OCI-LY7 (cell line): ENCODE measurements at places on chromosomes 5 and 9.
A peak's percentile ranks its signal among the peaks of the same experiment; 100 is the strongest.

GRCh38 chr9:132068605-132069004 is 11.1 kb downstream of the MED27 start:
- no peak for DNase-seq

GRCh38 chr9:23255346-23255745 is 570.7 kb downstream of the ELAVL2 start:
- DNase-seq = no peak

- DNase-seq = no peak
These were observed 1.6 kb upstream of the SEC16A start for GRCh38 chr9:136484153-136485048.

DNA sequence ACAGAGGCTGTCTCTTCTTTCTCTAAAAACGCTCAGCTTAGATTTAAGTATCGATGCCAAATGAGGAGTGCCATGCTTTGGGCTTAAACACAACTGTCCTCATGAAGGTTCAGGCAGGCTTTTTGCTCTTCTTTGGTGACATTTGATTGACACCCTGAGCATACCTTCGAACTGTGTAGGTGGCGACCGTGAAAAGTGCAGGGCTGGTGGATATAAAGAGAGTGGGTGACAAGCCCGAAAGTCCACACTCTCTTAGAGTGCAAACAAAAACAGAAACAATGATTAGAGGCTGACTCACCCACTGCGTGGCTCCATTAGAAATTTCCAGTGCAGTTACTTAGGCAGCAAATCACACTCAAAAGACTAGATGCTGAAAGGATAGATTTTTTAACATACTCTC is 141.7 kb downstream of the SYK start:
- no peak for DNase-seq

DNA sequence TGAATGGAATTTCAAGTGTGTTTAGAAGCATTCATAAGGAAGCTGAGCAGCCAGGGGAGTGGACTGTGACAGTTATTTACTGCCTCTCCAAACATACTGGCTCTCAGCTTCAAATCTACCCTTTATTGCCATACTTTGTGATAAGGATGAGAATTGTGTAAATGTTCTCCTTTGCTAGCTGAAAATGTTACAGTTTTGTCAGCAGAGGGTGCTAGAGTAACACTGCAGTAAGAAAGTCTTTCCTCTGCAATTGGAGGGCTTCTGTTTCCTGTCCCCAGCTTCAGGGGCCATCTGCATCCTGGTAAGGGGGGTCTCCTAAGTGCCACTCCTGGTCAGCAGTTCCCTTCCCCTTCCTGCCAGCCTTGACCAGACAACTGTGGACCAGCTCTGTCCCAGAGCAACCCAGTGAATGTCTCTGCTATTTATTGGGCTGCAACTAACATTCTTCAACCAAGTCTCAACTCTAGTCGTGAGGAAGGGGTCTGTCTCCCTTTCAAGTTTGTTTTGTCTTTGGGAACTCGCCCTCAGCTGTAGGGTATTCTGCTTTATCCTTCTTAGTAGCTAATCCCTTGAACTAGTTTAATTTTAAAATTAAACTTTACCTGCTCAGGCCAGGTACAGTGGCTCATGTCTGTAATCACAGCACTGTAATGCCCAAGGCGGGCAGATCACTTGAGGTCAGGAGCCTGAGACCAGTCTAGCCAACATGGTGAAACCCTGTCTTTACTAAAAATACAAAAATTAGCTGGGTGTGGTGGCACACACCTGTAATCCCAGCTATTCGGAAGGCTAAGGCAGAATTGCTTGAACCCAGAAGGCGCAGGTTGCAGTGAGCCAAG is 45.3 kb downstream of the RAPGEF6 start:
- peak; percentile 71 for DNase-seq

DNA sequence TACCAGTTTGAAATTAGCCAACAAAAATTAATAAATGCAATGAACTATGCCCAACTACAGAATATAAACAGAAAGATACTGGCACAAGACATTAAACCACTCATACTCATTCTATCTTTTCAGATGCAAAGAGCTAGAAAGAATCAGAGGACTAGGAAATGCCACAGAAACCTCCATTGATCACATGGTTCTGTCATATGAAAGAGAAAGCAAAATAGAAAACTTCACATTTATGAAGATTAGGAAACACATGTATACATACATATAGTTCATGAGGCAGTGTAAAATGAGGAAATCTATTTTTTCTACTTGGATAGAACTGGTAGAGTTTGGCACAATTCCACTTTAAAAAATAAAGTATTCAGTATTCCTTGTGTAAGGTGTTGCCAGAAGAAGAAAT is 275.1 kb upstream of the PTGER4 start:
- no peak for DNase-seq

GRCh38 chr9:105132606-105133005 is 111.8 kb upstream of the SLC44A1 start:
- no peak for DNase-seq

GRCh38 chr5:1158647-1159340 is 42.6 kb upstream of the SLC6A19 start:
- DNase-seq = no peak

- DNase-seq = no peak
These were observed 15.7 kb upstream of the STARD4 start for GRCh38 chr5:111528056-111528455.

DNA sequence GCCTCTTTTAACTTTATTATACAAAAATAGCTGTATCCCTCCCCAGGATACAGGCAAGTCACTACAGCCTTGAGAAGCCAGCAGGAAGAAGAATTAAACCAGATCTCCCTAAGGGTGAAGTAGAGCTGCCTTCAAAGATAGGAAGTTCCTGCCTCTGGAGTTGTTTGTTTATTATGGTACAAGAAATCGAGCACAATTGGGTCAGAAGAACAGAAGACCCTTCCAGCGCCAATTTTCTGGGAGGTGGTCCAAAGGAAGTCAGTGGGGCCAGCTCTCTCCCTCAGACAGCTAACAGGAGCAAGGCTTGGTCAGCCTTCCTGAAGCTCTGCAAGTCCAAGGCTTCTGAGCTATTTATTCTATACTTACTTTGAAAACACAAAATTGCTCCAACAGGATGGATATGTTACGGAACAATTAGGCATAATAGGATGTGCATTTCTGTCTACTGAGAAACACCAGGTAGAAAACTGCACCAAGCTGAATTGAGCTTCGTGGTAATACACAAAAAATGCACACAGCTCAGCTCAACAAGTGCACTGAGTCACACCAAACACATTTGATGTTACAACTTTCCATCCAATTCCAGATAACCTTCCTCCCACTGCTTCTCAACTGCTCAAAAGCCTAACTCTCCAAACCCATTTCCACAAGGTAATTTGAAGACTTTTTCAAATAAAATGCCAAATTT is 16.0 kb downstream of the SERINC5 start:
- no peak for DNase-seq

DNA sequence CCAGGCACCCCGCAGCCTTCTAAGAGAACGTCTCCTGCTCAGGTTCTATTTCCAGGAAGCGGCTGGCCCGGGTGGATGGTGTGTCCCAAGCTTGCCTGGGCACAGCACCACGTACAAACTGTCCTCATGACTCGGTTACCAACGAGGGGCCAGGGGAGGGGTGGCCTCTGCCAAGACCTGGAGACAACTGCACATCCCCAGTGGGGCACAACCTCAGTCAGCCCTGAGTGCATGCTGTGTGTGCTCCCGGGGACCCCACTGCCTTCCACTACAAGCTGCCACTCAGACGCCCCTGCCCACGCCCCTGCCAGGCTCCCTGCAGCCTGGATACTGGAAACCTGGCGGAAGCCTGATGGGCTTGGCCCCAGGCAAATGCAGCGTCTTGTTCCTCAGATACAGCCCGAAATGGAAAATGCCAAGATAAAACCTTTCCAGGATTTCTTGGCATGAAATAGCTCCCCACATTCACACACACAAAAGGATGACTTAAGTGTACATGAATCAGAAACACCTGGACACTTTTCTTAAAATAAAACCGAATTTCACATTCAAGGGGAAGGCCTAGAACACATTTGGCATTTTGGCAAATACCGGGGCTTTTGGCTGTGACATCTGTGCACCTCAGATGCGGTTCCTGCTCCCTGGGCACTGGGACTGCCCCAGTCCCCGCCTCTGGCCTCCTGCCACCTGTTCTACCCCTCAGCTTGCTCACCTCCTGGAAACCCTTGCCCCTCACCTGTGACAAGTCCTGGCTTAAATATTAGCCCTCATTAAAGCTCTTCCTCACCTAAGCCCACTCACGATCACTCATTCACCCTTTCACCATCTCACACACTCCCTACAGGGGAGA is 62.5 kb downstream of the COL23A1 start:
- no peak for DNase-seq

- no peak for DNase-seq
These were observed 38.4 kb upstream of the RXRA start for GRCh38 chr9:134287591-134288491.

- DNase-seq = peak; percentile 71
These were observed 724 bp downstream of the TCERG1 start for GRCh38 chr5:146447734-146448380.

GRCh38 chr5:56575821-56576220 is 239.5 kb upstream of the MAP3K1 start:
- no peak for DNase-seq

- no peak for DNase-seq
These were observed 330.2 kb upstream of the NREP start for GRCh38 chr5:112087222-112087621.

DNA sequence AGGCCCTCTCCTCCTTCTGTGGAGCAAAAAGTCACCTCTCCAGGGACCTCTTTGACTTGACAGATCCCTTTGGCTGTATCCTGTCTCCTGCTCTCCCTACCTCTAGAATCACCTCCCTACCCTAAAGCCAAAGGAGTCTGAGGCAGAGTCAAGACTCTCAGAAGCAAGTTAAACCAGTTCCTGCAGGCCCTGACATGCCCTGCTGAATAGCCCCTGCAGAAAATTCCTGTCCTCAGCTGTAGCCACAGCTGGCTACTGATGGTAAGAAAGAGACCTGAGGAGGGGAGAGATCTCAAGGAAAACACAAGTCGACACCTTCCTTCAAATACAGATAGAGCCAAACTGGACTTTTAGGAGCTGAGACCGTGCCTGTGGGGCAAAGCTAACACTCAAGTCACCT is 23.7 kb upstream of the UBAP2 start:
- DNase-seq = no peak

- DNase-seq = no peak
These were observed 17.9 kb downstream of the CSF1R start for GRCh38 chr5:150068472-150068871.

DNA sequence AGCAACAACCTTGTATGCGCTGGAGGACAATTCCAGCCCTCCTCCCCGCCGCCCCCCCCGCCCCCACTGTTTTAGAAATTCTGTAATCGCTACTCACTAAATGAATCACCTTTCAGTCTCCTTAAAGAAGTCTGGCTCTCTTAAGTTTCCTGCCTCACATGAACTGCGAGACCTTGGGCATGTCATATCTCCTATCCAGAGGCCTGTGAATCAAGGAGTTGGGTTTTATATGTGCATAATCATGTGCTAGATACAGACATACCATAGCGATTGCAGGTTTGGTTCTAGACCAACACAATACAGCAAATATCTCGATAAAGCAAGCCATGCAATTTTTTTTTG is 337 bp upstream of the DMAC1 start:
- DNase-seq = no peak

DNA sequence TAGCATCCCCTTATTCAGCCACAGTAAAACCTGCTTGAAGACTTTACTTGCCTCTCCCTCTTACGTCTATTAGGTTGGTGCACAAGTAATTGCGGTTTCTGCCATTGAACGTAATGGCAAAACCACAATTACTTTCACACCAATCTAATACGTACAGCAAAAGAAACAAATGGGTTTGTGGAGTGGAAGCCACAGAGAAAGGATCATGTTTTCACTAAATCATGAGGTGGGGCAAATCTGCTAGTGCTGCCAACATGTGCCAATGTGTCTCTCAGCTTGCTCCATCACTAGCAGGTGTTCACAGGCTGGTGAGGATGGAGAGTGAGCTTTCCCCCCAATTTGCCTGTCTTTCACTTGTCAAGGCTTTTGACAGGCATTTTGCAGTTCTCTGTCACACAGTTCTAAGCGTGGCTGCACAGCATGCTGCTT is 15.9 kb downstream of the DMAC1 start:
- DNase-seq = no peak

DNA sequence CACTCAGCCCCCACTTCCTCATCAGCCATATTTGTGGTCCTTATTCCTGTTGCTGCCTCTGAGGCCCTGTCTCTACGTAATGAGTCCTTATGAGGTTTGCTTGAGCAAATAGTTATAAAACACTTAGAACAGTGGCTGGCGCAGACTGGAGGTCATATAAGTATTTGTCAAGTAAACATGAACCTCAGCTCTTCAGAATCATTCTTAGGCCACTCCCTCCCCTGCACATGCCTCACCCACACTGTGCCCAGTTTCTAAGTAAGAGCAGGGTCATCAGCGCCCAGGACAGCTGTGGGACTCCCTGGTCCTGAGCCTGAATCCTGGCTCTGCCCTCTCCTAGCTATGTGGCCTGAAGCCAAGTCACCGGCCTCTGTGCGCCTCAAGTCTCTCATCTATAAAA is 4.0 kb downstream of the ST6GALNAC4 start:
- DNase-seq = no peak

DNA sequence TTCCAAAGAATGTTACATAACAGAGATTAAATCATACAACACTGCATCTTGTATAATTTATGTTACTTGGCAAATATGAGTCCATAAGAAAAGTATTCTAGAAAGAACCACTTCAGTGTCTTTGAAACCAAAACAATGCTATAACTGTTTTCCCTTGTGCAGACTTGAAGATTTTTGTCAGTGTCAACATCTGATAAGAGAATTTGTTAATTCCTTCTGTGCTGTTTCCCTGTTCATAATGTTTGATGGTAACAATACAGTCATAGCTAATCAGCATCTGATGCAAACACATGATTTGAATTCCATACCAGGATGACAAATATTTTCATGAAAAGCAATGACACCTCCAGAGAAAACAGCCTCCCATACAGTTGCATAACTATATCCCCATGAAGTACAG is 306.8 kb downstream of the SEMA5A start:
- DNase-seq = no peak

- no peak for DNase-seq
These were observed 39.4 kb downstream of the UBE2QL1 start for GRCh38 chr5:6488021-6488420.

- no peak for DNase-seq
These were observed 77.6 kb downstream of the CACNA1B start for GRCh38 chr9:137955224-137955570.

- DNase-seq = no peak
These were observed 829.6 kb downstream of the PTPRD start for GRCh38 chr9:9783211-9783610.

DNA sequence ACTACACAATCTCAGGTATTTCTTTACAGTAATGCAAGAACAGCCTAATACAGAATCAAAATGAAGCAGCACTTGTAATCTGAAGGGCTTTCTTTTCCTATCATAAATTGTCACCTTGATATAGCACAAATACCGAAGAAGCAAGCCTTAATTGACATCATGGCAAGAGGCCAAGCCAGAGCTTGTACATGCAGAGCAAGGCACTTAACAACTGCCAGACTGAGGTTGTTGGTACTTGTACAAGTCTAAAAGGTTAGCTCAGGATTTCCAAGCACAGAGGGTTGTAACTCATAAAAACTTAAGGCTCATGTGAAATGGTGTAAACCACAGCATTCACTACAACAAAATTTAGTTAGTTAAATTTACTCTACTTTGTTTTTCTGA is 158.8 kb upstream of the SPEF2 start:
- no peak for DNase-seq
